ENCODE measurements at places on chromosomes 5 and 9. TPM values are rescaled to one million over a fixed set of nuclear protein-coding genes. Genes with fewer than 3 reads are reported as not detected.

DNA sequence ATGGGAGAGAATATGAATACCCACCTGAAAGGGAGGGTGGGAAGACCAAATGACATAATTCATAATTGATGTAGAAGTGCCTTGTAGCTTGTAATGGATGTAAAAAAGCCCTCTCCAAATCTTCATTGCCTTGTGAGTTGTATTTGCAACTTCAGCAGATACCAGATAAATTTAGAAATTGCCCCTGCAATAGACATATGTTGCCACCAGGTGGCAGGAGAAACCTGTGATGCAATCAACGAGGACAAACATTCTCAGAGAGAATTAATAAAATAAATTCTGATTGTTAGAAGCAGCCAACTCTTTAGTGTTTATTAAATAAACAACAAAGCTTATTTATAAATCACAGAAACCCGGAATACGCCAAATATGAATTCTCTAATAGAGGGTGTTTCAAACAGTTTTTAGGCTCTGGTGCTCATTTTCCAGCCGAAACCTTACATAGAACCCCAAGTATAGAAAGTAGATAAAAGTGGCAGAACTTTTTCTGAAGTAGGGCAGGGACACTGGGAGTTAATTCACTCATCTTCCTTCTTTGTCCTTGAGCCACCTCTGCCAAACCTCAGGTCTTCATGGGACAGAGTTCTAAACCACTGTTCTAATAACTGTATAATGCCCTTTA is 147.8 kb downstream of the TMEM38B start:
- peak; percentile 18 for DNase-seq
- H3K27ac ChIP-seq: no peak overlapping the region
- H3K4me3 ChIP-seq: no peak overlapping the region
- no peaks in the 10 kb centered on the region for H3K27me3 ChIP-seq
- no peaks in the 10 kb centered on the region for H3K36me3 ChIP-seq
- H3K4me1 ChIP-seq: no peaks in the 10 kb centered on the region

DNA sequence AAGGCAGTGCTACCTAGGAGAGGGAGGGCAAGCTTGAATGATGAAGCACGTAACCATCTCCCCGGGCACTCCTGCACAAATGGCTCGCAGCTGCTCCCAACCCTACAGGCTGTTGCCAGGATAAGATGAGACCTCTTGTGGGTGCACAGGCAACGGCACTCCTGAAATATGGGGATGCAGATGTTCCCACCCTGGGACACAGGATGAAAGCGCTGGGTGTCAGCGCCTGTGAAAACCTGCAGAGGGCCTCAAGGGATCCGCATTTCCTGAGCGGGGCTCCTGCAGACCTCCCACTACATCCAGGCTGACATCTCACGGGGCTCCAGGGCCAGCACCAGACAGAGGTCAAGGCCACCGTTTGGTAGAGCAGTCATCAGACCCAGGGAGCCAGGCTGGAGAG is 60.7 kb downstream of the SMIM23 start:
- H3K4me1 ChIP-seq: peaks cover 3% of the 10 kb centered on the region
- no peaks in the 10 kb centered on the region for H3K36me3 ChIP-seq
- DNase-seq: no peak
- H3K27ac ChIP-seq: no peak overlapping the region
- no peaks in the 10 kb centered on the region for H3K27me3 ChIP-seq
- H3K4me3 ChIP-seq: no peak overlapping the region

The MLANA gene
- not detected for total RNA-seq

The TLX3 gene
- total RNA-seq: 4.6 TPM

The LMX1B gene
- 11.3 TPM for total RNA-seq

- H3K36me3 ChIP-seq: no peaks in the 10 kb centered on the region
- peaks cover 14% of the 10 kb centered on the region for H3K4me1 ChIP-seq
- DNase-seq: no peak
Measured at GRCh38 chr9:125160750-125161149, 17.4 kb upstream of the SCAI start.

GRCh38 chr9:136960938-136961275 is 8.8 kb downstream of the LCN12 start:
- H3K4me1 ChIP-seq: peaks cover 11% of the 10 kb centered on the region
- no peaks in the 10 kb centered on the region for H3K36me3 ChIP-seq
- H3K27ac ChIP-seq: no peak overlapping the region

The PCDHB2 gene
- not detected for total RNA-seq

DNA sequence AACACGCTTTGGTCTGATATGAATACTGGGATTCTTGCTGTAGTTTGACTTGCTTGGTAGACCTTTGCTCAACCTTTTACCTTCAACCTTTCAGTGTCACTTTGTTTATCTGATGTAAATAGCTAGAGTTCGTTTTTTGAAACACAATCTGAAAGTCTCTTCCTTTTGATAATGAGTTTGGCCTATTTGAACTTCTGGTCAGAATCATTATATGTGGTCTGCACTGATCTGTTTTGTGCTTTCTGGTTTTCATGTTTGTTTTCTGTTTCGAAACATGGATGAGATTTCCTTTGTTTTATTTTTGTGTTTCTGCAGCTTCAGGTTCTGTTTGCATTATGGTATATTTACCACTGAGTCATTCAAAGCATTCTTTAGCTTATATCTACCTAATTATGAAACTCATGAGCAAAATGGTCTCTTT is 217.5 kb downstream of the GABBR2 start:
- no peak for DNase-seq
- H3K27me3 ChIP-seq: no peaks in the 10 kb centered on the region
- no peak overlapping the region for H3K27ac ChIP-seq
- H3K4me3 ChIP-seq: no peak overlapping the region

GRCh38 chr5:123132316-123132715 is 43.3 kb downstream of the PRDM6 start:
- no peak overlapping the region for H3K4me3 ChIP-seq
- no peaks in the 10 kb centered on the region for H3K4me1 ChIP-seq
- no peak overlapping the region for H3K27ac ChIP-seq
- no peaks in the 10 kb centered on the region for H3K36me3 ChIP-seq
- H3K27me3 ChIP-seq: no peaks in the 10 kb centered on the region
- DNase-seq: no peak

GRCh38 chr9:70160686-70161600 is 97.8 kb upstream of the SMC5 start:
- DNase-seq: no peak
- no peaks in the 10 kb centered on the region for H3K4me1 ChIP-seq
- no peaks in the 10 kb centered on the region for H3K27me3 ChIP-seq
- no peak overlapping the region for H3K27ac ChIP-seq

DNA sequence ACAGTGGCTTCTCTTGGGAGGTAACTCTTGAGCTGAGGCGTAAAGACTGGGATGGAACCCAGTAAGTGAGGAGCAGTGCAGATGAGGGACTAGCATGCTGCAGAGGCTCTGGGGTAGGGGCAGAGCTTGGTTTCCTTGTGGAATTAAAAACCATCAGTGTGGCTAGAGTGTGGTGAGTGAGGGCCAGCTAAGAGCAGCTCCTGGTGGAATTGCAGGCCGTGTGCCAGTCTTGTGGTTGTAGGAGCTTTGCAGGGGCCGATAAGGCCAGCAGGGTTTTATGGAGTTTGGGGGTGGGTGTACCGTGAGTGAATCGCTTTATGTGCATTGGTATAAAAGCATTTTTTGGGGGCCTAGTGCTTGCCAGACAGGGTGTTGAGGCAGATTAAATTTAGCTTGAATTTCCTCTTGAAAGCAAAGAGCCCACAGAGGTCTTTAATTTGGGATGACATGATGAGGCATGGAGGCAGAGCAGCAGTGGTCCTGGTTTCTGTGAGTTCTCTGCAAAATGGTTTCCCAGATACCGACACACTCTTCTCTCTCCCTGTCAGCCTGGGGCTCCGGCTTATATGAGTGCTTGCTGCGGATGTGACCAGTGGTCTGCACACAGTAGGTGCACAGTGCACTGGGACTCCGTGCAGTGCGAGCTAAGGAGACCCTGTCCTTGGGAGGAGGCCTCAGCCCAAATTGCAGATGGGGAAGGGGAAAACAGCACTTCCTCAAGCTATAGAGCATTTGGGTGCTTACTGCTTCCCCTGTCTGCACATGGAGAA is 176.4 kb upstream of the PITX1 start:
- no peak for DNase-seq
- no peaks in the 10 kb centered on the region for H3K27me3 ChIP-seq
- H3K36me3 ChIP-seq: no peaks in the 10 kb centered on the region
- H3K27ac ChIP-seq: no peak overlapping the region

GRCh38 chr5:62727861-62728260 is 149.2 kb downstream of the LRRC70 start:
- no peaks in the 10 kb centered on the region for H3K27me3 ChIP-seq
- no peaks in the 10 kb centered on the region for H3K4me1 ChIP-seq
- H3K4me3 ChIP-seq: no peak overlapping the region
- DNase-seq: no peak
- no peaks in the 10 kb centered on the region for H3K36me3 ChIP-seq
- H3K27ac ChIP-seq: no peak overlapping the region

GRCh38 chr5:111063709-111064322 is 7.7 kb upstream of the TSLP start:
- H3K4me3 ChIP-seq: no peak overlapping the region
- H3K36me3 ChIP-seq: no peaks in the 10 kb centered on the region
- peaks cover 21% of the 10 kb centered on the region for H3K27me3 ChIP-seq
- H3K4me1 ChIP-seq: no peaks in the 10 kb centered on the region
- no peak overlapping the region for H3K27ac ChIP-seq

DNA sequence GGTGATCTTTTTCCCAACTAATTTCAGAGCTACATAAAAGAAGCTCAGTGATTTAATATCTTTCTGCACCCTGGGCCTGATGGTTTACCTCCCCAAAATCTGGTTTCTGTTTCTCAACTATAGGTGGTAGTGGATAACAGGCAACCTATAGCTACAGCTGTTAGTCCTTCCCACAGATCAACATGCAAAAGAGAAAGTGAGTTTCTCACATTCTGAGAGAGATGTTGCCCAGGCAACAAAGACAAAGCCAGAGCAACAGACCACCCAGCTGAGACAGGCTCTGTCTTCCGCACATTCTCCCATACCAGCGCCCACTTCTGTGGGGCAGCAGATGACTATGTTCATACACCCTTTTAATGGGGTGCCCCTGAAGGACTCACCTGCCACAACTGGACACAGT is 40.7 kb upstream of the PPP2R2B start:
- H3K4me1 ChIP-seq: no peaks in the 10 kb centered on the region
- no peak overlapping the region for H3K4me3 ChIP-seq
- no peak for DNase-seq
- H3K27me3 ChIP-seq: peaks cover 10% of the 10 kb centered on the region

- H3K27ac ChIP-seq: no peak overlapping the region
- no peaks in the 10 kb centered on the region for H3K36me3 ChIP-seq
- no peaks in the 10 kb centered on the region for H3K27me3 ChIP-seq
- no peak for DNase-seq
Measured at GRCh38 chr5:14716755-14717752, 52.5 kb downstream of the OTULIN start.

- H3K36me3 ChIP-seq: no peaks in the 10 kb centered on the region
- no peaks in the 10 kb centered on the region for H3K4me1 ChIP-seq
- H3K27ac ChIP-seq: no peak overlapping the region
- no peak overlapping the region for H3K4me3 ChIP-seq
- DNase-seq: no peak
Measured at GRCh38 chr5:147174671-147175265, 60.1 kb upstream of the STK32A start.

- no peaks in the 10 kb centered on the region for H3K27me3 ChIP-seq
- H3K4me3 ChIP-seq: no peak overlapping the region
- no peaks in the 10 kb centered on the region for H3K36me3 ChIP-seq
- H3K27ac ChIP-seq: no peak overlapping the region
Measured at GRCh38 chr5:67528953-67529352, 332.4 kb upstream of the CD180 start.

DNA sequence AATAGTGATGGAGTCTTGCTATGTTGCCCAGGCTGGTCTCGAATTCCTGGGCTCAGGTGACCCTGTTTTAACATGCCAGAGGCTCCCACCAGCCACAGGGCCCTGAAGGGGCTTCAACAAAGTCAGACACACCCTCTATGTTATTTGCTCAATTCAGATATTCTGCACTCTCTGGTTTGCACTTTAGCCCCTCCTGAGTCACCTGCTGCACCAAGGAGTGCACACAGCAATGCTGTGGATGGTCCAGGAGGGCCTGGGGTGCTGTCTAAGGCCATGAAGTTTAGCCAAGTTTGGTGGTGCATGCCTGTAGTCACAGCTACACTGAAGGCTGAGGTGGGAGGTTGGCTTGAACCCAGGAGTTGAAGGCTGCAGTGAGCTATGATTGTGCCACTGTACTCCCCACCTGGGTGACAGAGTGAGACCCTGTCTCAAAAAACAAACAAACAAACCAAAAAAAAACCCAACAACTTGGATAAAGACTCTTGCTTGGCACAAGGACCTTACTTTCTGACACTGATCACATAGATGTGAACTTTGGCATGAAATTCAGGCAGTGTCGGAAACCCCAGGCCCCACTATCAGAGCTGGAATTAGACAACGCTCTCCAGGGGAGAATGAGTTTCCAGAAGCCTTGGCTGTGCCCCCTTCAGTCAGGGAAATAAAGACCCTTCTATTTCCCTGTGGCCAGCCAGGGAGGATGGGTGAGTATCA is 39.7 kb upstream of the CDKN2AIPNL start:
- no peaks in the 10 kb centered on the region for H3K36me3 ChIP-seq
- no peak for DNase-seq
- H3K4me3 ChIP-seq: no peak overlapping the region
- H3K27me3 ChIP-seq: no peaks in the 10 kb centered on the region

DNA sequence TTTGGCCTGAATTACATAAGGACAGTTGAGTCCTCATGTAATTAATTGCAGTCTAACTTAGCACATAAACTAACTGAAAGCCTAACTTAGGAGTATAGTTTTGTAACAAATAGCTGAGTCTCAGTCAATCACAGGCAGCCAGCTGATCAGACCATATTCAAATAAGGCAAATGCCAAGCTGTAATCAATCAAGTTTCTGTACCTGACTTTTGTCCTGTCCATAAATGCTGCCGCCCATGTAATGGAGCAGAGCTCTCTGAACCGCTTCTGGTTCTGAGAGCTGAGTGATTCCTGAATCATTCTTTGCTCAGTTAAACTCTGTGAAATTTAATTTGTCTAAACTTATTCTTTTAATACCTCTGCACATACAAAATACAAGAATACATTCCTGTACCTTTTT is 104.8 kb downstream of the TSSK1B start:
- H3K4me1 ChIP-seq: peaks cover 11% of the 10 kb centered on the region
- no peak for DNase-seq
- no peak overlapping the region for H3K27ac ChIP-seq
- H3K36me3 ChIP-seq: no peaks in the 10 kb centered on the region
- H3K27me3 ChIP-seq: no peaks in the 10 kb centered on the region

- H3K4me3 ChIP-seq: no peak overlapping the region
- no peaks in the 10 kb centered on the region for H3K36me3 ChIP-seq
- no peak overlapping the region for H3K27ac ChIP-seq
- H3K27me3 ChIP-seq: no peaks in the 10 kb centered on the region
Measured at GRCh38 chr5:136600306-136600705, 235.0 kb upstream of the TRPC7 start.

DNA sequence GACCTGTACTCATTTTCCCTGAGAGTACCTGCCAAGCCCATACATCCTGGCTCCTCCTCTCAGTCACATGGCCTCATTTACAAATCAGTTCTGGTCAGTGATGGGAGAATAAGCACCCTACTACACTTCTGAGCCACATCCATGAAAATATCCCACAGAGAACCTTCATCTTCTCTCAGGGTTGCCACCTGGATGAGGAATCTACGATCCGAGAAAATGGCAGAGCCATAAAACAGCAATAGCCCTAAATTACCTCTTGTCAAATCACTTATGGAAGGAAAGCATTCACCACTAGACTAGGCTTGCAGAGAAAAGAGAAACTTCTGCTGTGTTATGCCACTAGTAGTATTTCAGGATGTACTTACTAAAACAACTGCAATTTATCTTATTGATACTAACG is 324.8 kb downstream of the BNC2 start:
- no peaks in the 10 kb centered on the region for H3K4me1 ChIP-seq
- H3K4me3 ChIP-seq: no peak overlapping the region
- peaks cover 25% of the 10 kb centered on the region for H3K27me3 ChIP-seq
- DNase-seq: no peak

- H3K4me3 ChIP-seq: no peak overlapping the region
- H3K27ac ChIP-seq: no peak overlapping the region
- H3K4me1 ChIP-seq: no peaks in the 10 kb centered on the region
- no peak for DNase-seq
Measured at GRCh38 chr5:109239456-109239855, 170.3 kb downstream of the PJA2 start.

Data from HCT116 (cell line).